Aorta (tissue), 5 donors: ENCODE measurements at places on chromosomes 16 and 17. TPM values are rescaled to one million over a fixed set of nuclear protein-coding genes. Genes with fewer than 3 reads are reported as not detected.

- H3K36me3 ChIP-seq = peaks cover 7% of the 10 kb centered on the region
- H3K4me3 ChIP-seq = no peak overlapping the region
- peak; percentile 80 for DNase-seq
- H3K4me1 ChIP-seq = no peaks in the 10 kb centered on the region
These were observed 3.3 kb downstream of the COL1A1 start for GRCh38 chr17:50198026-50198669.

- no peak overlapping the region for H3K4me3 ChIP-seq
- no peak for DNase-seq
- no peaks in the 10 kb centered on the region for H3K27me3 ChIP-seq
- no peaks in the 10 kb centered on the region for H3K36me3 ChIP-seq
- no peak overlapping the region for H3K27ac ChIP-seq
- H3K4me1 ChIP-seq = no peaks in the 10 kb centered on the region
These were observed 97.7 kb downstream of the CBLN1 start for GRCh38 chr16:49183911-49184310.

DNA sequence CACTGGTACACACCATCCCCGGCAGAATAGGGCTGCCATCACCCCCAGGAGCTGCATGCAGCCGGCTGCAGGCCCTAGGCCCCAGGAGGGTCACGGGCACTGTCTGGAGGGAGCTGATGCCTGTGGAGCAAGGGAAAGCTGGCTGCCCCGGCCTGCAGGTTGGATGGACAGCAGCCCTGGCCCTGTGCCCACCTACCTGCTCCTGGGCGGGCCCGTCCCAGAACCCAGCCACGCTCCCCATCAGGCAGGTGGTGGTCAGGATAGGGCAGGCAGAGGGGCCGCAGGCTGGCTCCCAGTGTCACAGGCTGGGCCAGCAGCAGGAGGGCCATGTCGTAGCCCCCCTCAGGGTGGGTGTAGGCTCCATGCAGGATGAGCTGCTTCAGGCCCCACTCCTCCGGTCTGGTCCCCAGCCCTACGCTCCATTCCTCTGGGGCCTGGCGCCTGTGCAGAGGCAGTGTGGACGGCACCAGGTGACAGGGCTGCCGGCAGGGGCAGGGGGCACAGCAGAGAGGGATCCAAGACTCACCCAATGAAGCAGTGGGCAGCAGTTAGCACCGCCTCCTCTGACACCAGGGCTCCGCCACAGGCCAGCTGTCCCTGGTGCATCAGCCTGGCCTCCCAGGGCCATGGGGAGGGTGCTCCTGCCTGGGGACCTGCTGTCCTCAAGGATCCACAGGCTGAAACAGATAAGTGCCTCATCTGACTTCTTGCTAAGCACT is 4.0 kb downstream of the PRSS53 start:
- no peak overlapping the region for H3K27ac ChIP-seq
- DNase-seq = peak; percentile 76
- H3K27me3 ChIP-seq = no peaks in the 10 kb centered on the region
- no peaks in the 10 kb centered on the region for H3K4me1 ChIP-seq
- H3K4me3 ChIP-seq = no peak overlapping the region

- no peaks in the 10 kb centered on the region for H3K4me1 ChIP-seq
- H3K36me3 ChIP-seq = no peaks in the 10 kb centered on the region
- no peak for DNase-seq
- H3K27me3 ChIP-seq = peaks cover 1% of the 10 kb centered on the region
- no peak overlapping the region for H3K4me3 ChIP-seq
These were observed 467.3 kb downstream of the KCNJ2 start for GRCh38 chr17:70636517-70637133.

- no peaks in the 10 kb centered on the region for H3K36me3 ChIP-seq
- H3K4me1 ChIP-seq = no peaks in the 10 kb centered on the region
- H3K27ac ChIP-seq = no peak overlapping the region
- DNase-seq = no peak
- H3K27me3 ChIP-seq = no peaks in the 10 kb centered on the region
These were observed 4.3 kb downstream of the MT1H start for GRCh38 chr16:56673921-56674320.

DNA sequence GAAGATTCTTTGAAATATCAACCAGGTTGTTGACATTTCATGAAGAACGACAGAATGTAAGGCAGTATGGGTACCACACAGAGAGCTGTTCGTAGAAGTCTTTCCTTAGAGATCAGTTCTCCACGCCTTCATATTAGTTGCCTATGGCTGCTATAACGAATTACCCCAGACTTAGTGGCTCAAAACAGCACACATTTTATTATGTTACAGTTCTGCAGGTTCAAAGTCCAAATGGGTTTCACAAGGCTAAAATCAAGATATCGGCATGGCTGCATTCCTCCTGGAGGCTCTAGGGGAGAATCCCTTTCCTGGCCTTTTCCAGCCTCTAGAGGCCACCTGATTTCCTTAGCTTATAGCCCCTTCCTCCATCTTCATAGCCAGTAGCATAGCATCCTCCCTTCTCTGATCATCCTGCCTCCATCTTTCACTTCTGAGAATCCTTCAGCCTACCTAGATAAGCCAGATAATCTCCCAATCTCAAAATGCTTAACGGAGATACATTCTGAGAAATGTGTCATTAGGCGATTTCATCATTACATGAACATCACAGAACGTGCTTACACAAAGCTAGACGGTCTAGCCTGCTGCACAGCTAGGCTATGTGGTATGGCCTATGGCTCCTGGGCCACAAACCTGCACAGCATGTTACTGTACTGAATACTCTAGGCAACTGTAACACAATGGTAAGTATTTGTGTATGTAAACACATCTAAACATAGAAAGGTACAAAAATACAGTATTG is 26.0 kb downstream of the ERCC4 start:
- no peaks in the 10 kb centered on the region for H3K27me3 ChIP-seq
- H3K36me3 ChIP-seq = peaks cover 3% of the 10 kb centered on the region
- H3K4me3 ChIP-seq = no peak overlapping the region
- no peak overlapping the region for H3K27ac ChIP-seq

DNA sequence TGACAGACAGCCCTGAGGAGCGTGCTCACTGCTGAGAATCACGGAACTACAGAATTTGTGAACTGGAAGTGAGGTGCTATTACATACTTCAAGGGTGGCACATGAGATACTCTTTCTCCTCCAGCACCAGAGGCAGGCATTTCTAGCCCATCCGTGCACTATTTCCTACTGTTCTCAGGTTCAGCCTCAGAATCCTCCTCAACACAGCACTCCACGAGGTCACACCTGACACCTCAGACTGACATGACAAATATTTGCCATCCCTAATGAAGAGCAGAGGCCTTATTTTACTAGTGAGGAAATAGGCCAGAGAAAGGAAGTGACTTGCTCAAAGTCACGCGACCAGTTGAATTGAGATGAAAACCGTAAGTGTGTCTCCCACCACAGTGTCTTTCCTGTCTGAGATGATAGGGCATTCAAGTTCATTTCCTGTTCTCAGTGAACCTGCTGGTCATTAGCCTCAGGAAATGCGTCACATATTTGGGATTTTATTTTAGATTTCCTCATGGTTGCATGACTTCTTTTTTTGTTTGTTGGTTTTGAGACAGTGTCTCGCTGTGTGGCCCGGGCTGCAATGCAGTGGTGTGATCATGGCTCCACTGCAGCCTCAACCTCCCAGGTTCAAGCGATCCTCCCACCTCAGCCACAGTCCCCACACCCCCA is 23.6 kb downstream of the SEZ6 start:
- no peak overlapping the region for H3K4me3 ChIP-seq
- H3K4me1 ChIP-seq = no peaks in the 10 kb centered on the region
- H3K27me3 ChIP-seq = no peaks in the 10 kb centered on the region
- no peak overlapping the region for H3K27ac ChIP-seq
- no peaks in the 10 kb centered on the region for H3K36me3 ChIP-seq

- H3K4me3 ChIP-seq = no peak overlapping the region
- H3K27ac ChIP-seq = no peak overlapping the region
- DNase-seq = no peak
- no peaks in the 10 kb centered on the region for H3K36me3 ChIP-seq
- H3K4me1 ChIP-seq = no peaks in the 10 kb centered on the region
- H3K27me3 ChIP-seq = no peaks in the 10 kb centered on the region
These were observed 77.1 kb upstream of the METRNL start for GRCh38 chr17:83002118-83002805.

GRCh38 chr17:74868908-74869255 is 3.9 kb downstream of the FDXR start:
- peaks cover 2% of the 10 kb centered on the region for H3K4me1 ChIP-seq
- no peak for DNase-seq
- no peaks in the 10 kb centered on the region for H3K27me3 ChIP-seq

DNA sequence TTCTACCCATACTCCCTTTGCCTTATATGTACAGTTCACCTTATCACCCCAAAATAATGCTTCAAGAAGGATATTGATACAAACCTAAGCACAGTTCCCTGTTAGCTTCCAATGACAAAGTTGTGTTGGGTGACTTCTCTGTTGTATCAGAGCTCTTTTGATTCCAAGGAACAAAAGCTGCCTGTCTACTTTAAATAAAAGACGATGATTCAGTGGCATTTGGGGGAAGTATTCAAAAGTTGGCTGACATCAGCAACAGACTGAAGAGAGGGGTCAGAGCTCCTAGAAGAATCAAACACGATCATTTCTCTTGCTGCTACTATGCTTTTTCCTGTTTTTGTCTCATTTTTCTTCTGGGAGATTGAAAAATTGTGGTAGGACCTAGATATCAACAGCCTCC is 69.4 kb upstream of the CA10 start:
- no peak overlapping the region for H3K27ac ChIP-seq
- no peaks in the 10 kb centered on the region for H3K4me1 ChIP-seq
- no peak for DNase-seq
- H3K27me3 ChIP-seq = no peaks in the 10 kb centered on the region
- H3K36me3 ChIP-seq = no peaks in the 10 kb centered on the region
- H3K4me3 ChIP-seq = no peak overlapping the region

DNA sequence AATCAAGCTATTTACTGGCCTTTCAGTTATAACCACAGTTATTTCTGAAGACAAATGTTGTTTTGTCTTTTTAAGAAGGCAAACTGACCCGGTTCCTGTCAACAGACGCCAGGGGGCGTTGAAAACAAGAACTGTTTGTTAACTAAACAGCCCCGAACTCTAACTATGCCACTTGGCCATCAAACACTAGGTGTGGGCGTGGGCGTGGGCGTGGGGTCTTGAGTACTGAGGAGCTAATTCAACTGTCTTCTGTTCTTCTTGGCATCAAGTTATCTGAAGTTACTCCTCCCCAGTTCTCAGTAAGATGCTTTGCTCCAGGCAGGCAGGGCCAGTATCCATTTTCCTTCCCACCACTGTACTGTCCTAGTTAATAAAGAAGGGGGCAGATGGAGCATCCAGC is 63.3 kb upstream of the MTMR4 start:
- peak; percentile 55 for DNase-seq
- no peaks in the 10 kb centered on the region for H3K27me3 ChIP-seq
- no peak overlapping the region for H3K27ac ChIP-seq
- no peaks in the 10 kb centered on the region for H3K36me3 ChIP-seq
- H3K4me1 ChIP-seq = no peaks in the 10 kb centered on the region
- no peak overlapping the region for H3K4me3 ChIP-seq

GRCh38 chr17:38852771-38853291 is 690 bp downstream of the RPL23 start:
- no peaks in the 10 kb centered on the region for H3K27me3 ChIP-seq
- no peak for DNase-seq
- peak overlapping the region; percentile 46 for H3K27ac ChIP-seq
- peak overlapping the region; percentile 53 for H3K4me3 ChIP-seq
- peaks cover 5% of the 10 kb centered on the region for H3K4me1 ChIP-seq

GRCh38 chr16:65875381-65876055 is 491.0 kb upstream of the CDH5 start:
- H3K27me3 ChIP-seq = no peaks in the 10 kb centered on the region
- no peaks in the 10 kb centered on the region for H3K36me3 ChIP-seq
- H3K4me1 ChIP-seq = no peaks in the 10 kb centered on the region
- no peak for DNase-seq
- H3K4me3 ChIP-seq = no peak overlapping the region

- H3K27me3 ChIP-seq = no peaks in the 10 kb centered on the region
- no peak for DNase-seq
- H3K36me3 ChIP-seq = peaks cover 2% of the 10 kb centered on the region
- H3K4me3 ChIP-seq = no peak overlapping the region
- no peak overlapping the region for H3K27ac ChIP-seq
These were observed 21.1 kb downstream of the CDR2 start for GRCh38 chr16:22353191-22353919.

GRCh38 chr16:86554599-86554916 is 477 bp downstream of the MTHFSD start:
- H3K4me3 ChIP-seq = peak overlapping the region; percentile 93
- no peaks in the 10 kb centered on the region for H3K4me1 ChIP-seq
- no peaks in the 10 kb centered on the region for H3K27me3 ChIP-seq
- no peaks in the 10 kb centered on the region for H3K36me3 ChIP-seq
- DNase-seq = no peak

GRCh38 chr17:17750881-17751280 is 69.6 kb downstream of the RAI1 start:
- no peaks in the 10 kb centered on the region for H3K36me3 ChIP-seq
- H3K4me1 ChIP-seq = no peaks in the 10 kb centered on the region
- no peak for DNase-seq
- no peak overlapping the region for H3K4me3 ChIP-seq
- H3K27ac ChIP-seq = no peak overlapping the region

GRCh38 chr16:85988723-85989313 is 89.9 kb downstream of the IRF8 start:
- H3K27ac ChIP-seq = no peak overlapping the region
- DNase-seq = peak; percentile 30
- no peaks in the 10 kb centered on the region for H3K4me1 ChIP-seq
- H3K27me3 ChIP-seq = no peaks in the 10 kb centered on the region
- no peak overlapping the region for H3K4me3 ChIP-seq

The GAN gene
- polyA plus RNA-seq = 0.87 TPM

The C1QL1 gene
- polyA plus RNA-seq = not detected

The SYNGR3 gene
- polyA plus RNA-seq = not detected

The HYDIN gene
- polyA plus RNA-seq = not detected

The CXCL16 gene
- 11.0 TPM for polyA plus RNA-seq

The RGS11 gene
- 5.4 TPM for polyA plus RNA-seq

The CIBAR2 gene
- not detected for polyA plus RNA-seq

The CCL7 gene
- not detected for polyA plus RNA-seq

The GP2 gene
- polyA plus RNA-seq = 4.3 TPM

The ITGB4 gene
- polyA plus RNA-seq = 13.9 TPM

The FBXO39 gene
- polyA plus RNA-seq = not detected

The NHLRC4 gene
- polyA plus RNA-seq = 2.6 TPM

The OR4D1 gene
- polyA plus RNA-seq = not detected

The PRSS36 gene
- 5.1 TPM for polyA plus RNA-seq
